Anterior cingulate cortex (tissue), 58 donors: ENCODE measurements at places on chromosomes 5 and 9.

DNA sequence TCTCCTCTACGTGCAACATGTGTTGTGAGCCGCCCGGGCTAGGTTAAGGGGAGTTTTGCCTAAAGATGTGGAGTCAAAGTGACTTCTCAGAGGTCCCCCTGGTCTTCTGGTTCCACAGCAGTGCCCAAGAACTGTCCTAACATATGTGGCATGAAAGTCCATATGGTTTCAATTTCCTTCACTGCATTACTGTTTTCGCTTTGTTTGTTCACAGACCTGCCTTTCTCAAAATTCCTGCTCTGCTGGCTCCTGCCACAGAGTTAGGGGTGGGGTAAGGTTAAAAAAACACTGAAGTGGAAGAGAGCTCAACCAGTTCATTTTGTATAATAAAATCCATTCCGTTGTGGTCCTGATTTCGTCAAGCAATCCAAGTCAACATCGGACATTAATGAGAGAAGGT lies 289.4 kb downstream of the DMAC1 start:
- DNase-seq: no peak

DNA sequence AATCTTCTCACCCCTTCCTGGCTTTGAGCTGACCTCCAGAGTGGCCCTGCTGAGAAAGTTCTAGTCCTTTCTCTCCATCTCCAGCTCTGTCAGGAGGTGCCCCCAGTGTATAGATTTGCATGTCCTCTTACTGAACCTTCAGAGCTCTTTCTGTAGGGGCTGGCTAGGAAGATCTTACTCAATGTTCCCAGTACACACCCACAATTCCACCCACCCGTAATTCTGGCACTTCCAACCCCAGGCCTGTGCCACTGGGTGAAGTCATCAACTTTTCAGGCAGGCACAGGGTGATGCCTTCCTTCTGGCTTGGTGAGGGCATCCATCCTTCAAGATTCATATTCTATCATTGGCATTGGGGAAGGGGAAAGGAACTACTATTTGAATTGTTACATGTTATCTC lies 75.9 kb downstream of the ACER2 start:
- DNase-seq: no peak

GRCh38 chr5:114153833-114154232 lies 208.0 kb upstream of the KCNN2 start:
- DNase-seq: no peak

DNA sequence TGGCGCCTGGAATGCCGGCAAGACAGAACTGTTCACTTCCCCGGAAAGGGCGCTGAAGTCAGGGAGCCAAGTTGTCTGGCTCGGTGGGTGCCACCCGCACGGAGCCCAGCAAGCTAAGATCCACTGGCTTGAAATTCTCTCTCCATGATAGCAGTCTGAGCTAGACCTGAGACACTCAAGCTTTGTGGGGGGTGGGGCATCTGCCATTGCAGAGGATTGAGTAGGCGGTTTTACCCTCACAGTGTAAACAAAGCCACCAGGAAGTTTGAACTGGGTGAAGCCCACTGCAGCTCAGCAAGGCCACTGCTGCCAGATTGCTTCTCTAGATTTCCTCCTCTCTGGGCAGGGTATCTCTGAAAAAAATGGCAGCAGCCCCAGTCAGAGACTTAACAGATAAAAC lies 277.4 kb downstream of the SLCO4C1 start:
- no peak for DNase-seq

DNA sequence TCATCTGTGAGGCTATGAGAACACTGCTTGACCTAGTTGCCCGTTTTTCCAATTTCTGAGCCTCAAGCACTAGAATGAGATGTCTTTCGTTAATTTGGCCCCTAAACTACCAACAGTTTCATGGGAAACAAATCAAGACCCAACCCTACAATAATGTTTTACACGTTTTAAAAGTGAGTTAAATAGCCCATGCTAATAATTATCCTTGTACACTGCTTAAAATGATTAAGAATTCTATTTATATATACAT lies 2.3 kb upstream of the NR3C1 start:
- DNase-seq: no peak

DNA sequence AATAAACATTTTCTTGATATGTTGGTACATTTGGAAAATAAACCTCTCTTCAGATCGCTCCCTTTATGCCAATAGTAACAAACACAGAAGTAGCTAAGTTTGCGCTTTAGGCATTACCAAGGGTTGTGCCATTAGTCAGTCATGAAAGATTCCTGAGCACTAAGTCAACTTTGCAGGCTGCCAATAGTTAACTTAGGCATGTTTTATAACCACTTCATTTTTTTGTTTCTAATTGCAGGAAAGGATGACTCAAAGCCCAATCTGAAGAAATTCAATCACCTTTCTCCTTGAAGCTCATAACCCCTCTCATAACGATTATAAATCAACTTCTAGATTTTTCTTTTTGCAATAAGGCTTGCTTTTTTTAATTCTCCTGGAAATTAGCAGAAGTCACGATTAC lies 517.0 kb downstream of the AGTPBP1 start:
- DNase-seq: no peak

GRCh38 chr5:143837306-143837848 lies 25.4 kb downstream of the HMHB1 start:
- DNase-seq: no peak

- no peak for DNase-seq
These were observed 535.0 kb upstream of the CDH18 start for GRCh38 chr5:20522905-20523482.

- DNase-seq: no peak
These were observed 165.5 kb downstream of the PIK3R1 start for GRCh38 chr5:68381060-68381459.

GRCh38 chr9:93587284-93587650 lies 10.9 kb downstream of the PHF2 start:
- no peak for DNase-seq

DNA sequence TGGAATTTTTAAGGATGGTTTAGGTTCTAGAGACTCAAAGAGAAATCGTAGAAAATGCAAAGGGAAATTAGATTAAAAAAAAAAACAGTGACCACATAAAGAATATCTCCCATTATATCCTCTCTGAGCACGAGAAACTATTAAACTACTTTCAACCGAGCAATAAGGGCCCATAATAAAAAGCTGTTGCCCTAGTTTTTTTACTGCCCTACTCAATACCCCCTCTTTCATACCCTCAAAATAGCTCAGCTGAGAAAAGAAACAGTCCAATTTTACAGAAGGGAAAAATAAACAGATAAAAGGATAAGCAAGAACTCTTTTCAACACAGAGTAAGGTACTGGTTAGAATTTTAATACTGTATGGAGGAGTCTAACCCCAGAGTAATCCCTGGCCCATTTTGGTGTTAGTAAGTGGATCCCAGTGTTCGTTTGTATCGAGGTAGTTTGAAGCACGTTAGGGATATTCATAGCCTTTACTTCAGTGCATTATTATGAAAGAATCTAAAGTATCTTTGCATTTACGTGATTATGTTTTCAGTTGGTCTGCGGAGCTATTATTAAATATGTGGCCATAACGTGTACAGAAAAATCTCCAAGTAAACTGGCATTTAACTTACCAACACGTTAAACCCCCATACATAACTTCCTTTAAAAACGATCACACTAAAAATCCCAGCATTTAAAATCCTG lies 980 bp upstream of the RHOBTB3 start:
- no peak for DNase-seq

DNA sequence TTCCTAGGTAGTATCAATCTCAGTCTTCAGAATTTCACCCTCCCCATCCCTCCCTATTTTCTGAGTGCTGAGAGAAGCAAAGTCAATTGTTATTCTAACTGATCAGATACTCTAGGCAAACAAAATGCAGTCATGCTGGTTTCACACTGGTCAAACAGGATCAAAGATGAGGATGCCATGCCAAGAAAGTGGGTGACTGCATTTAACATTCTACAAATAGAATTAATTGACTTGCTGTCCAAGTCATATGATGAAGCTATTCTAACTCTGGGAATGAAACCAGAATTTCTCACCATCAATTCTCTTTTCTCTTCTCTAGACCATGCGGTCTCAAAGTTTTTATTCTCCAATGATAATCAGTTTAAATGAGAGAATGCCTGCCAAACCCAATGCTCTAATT lies 112.5 kb downstream of the CTNND2 start:
- no peak for DNase-seq

DNA sequence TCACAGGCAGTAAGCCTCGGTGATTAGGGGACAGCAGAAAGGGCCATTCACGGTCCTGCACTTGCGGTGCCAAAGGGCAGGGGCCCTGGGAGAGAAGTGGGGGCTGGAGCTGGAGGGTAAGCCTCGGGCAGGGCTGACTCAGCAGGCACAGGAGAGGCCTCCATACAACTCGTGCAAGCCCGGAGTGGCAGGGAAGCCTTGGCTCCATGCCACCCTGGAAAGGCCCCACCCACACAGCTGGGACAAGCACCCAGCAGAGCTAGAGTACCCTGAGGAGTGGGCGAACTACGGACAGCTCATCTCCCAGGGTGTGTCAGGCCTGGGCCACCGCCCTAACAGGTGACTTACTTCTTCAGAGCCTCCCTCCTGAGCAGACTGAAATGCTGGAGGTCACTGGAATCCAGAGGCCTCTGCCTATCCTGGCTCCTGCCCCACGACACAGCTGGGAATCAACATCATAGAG lies 5.6 kb upstream of the CAMK2A start:
- no peak for DNase-seq

GRCh38 chr9:34994260-34994899 lies 4.8 kb downstream of the DNAJB5 start:
- DNase-seq: no peak

- DNase-seq: no peak
These were observed 293.1 kb upstream of the CCNH start for GRCh38 chr5:87705876-87706275.

DNA sequence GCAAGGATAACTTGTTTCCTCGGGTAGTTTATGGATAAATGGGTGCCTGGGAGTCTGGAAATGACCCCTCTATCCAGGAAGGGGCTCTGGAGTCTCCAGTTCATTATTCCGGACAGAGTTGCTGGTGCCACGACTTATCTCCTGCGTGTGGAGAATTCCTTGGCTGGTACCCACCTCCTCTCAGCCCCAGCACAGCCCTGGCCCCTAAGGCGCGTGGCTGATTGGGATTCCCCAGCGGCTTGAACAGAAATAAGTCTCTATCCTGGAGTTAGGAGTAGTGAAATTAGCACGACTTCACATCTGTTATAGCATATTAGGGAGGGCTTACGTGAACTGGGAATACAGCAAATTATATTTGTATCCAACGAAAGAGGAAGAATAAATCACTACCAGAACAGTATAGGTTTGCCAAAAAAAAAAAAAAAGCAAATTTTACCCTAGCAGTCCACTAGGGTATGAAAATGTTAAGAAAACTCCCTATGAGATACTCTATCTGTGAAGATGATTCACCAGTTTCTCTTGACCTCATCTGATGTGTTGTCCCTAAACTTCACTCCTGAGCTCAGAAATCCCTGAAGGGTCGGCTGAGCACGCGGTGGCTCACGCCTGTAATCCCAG lies 172.5 kb upstream of the OTULINL start:
- DNase-seq: no peak

DNA sequence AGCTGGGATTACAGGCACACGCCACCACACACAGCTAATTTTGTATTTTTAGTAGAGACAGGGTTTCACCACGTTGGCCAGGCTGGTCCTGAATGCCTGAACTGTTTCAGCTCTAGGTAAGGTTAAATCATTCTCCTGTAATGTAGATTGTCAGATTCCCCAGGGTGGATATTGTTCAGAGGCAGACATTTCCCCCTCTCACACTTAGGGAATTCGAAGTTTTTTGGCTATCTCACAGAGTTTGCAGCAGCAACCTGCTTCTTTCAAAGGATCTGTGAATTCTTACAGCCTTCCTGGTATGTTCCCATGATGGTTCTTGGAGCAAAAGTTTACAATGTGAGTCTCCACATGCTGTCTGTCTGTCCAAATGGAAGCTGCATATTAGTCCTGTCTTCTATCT lies 15.6 kb upstream of the DIRAS2 start:
- no peak for DNase-seq

GRCh38 chr5:145739843-145740242 lies 95.3 kb downstream of the PRELID2 start:
- no peak for DNase-seq

DNA sequence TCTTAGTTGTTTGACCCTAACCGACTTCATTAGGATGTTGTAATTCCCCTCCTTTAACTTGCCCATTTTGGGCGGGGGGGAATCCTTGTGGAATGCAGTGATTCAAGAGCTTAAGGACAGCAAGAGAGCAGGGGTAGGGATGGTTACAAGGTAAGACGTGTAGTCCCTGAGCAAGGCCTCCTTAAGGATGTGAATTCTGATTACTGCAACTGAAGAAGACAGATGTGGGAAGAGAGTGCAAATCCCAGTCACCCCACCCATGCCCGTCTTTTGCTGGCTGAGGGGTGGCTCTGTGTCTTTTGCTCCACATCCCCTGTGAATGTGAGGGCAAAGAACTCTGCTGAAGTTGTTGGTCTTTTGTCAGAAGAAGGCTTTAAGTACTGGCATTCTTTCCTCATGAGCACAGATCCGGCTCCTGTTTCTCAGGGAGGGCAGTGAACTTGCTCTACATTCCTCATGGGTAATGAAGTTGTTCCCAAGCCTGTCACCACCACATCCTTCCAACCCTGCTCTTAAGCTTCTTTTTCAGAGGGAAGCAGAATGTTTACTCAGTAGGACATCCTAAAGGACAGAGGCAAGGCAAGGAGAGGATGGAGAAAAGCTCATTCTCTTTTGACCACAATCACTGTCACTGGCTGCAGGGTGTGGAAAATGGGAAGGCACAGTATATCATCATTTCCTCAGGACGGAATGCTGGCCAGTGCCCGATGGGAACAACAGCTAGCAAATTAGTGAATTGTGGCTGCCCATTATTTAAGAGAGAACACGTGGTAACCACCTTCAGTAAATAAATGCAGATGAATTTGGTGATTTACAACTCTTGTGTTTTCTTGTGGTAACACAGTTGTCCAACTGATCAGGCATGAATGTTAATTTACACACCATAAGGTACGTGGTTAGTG lies 61.5 kb downstream of the RAI14 start:
- DNase-seq: no peak

DNA sequence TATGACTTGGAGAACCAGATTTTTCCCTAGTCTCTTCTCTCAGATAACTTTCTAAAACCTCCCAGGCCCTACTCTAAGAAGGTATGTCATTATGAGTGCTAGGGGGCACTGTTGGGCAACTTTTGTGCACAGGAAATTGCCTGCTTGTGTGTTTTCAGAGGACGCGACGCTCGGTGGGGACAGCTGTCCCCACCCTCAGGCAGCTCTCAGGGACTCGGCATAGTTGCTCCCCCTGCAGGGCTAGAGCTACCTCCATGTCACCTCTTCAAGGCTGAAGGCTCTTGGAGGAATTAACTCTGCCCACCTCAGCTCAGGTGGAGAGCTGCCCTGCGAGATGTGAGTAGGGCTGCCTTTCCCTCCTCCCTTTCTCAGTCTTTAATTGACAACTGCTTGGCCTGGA lies 10.2 kb upstream of the TIFAB start:
- no peak for DNase-seq

GRCh38 chr9:36433386-36433785 lies 33.3 kb upstream of the RNF38 start:
- DNase-seq: no peak

DNA sequence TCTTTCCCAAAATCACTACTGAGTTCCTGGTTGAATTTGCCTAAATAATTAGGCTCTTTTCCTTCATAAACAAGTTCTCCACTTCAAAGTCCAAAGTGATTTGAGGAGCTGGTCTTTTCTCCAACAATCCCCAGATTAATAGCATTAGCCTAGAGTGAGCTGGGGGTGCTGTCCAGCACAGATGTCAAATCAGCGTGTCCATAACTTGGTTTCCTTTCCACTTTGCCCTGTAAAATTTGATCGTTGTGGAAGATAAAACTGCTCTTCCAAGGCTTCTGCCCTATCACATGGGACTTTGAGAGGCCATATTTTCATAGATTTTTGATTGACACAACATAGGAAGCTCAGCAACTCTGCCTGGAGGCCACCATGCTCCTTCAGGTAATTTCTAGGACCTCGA lies 134.7 kb upstream of the RORB start:
- no peak for DNase-seq
